Forelimb muscle (tissue), 1 donor: ENCODE measurements at places on chromosomes 3 and 15. TPM values are rescaled to one million over a fixed set of nuclear protein-coding genes. Genes with fewer than 3 reads are reported as not detected.

PLSCR5 gene
- not detected for polyA plus RNA-seq

GOLGA8T gene
- polyA plus RNA-seq: not detected

ITIH1 gene
- not detected for polyA plus RNA-seq

GABRR3 gene
- not detected for polyA plus RNA-seq

PRR20G gene
- polyA plus RNA-seq: not detected

FHIT gene
- 7.1 TPM for polyA plus RNA-seq

LIPC gene
- 0.49 TPM for polyA plus RNA-seq

GOLGA8H gene
- polyA plus RNA-seq: 0.81 TPM

ITGB5 gene
- 18.3 TPM for polyA plus RNA-seq

PSTPIP1 gene
- polyA plus RNA-seq: 2.7 TPM

LRRN1 gene
- polyA plus RNA-seq: 58.0 TPM

LHFPL4 gene
- polyA plus RNA-seq: 0.05 TPM

TRPM1 gene
- not detected for polyA plus RNA-seq

OTOL1 gene
- polyA plus RNA-seq: not detected

SIDT1 gene
- 2.6 TPM for polyA plus RNA-seq

RBM6 gene
- polyA plus RNA-seq: 79.4 TPM

ACOX2 gene
- polyA plus RNA-seq: 22.2 TPM

RPLP1 gene
- 3,818 TPM for polyA plus RNA-seq

SPATA12 gene
- 0.05 TPM for polyA plus RNA-seq

AMOTL2 gene
- polyA plus RNA-seq: 38.9 TPM

SYNPR gene
- polyA plus RNA-seq: not detected

COL7A1 gene
- 6.4 TPM for polyA plus RNA-seq

VIPR1 gene
- polyA plus RNA-seq: 1.6 TPM

TRIM69 gene
- 27.8 TPM for polyA plus RNA-seq

USP50 gene
- polyA plus RNA-seq: not detected

GOLGA6L7 gene
- 0.15 TPM for polyA plus RNA-seq

ASB14 gene
- polyA plus RNA-seq: 0.89 TPM

GPR149 gene
- polyA plus RNA-seq: 0.10 TPM

XCR1 gene
- polyA plus RNA-seq: 0.27 TPM

LNP1 gene
- polyA plus RNA-seq: 6.7 TPM

SLC24A5 gene
- not detected for polyA plus RNA-seq

TP63 gene
- polyA plus RNA-seq: 11.6 TPM

CYFIP1 gene
- polyA plus RNA-seq: 49.3 TPM

CLRN1 gene
- polyA plus RNA-seq: 0.23 TPM

DNAH12 gene
- polyA plus RNA-seq: 0.71 TPM

TMEM212 gene
- 0.11 TPM for polyA plus RNA-seq

RASGRF1 gene
- polyA plus RNA-seq: 0.13 TPM

C3orf49 gene
- 0.22 TPM for polyA plus RNA-seq

OPA1 gene
- 47.9 TPM for polyA plus RNA-seq

MASP1 gene
- 9.6 TPM for polyA plus RNA-seq

PDZRN3 gene
- polyA plus RNA-seq: 69.6 TPM

NR2E3 gene
- 7.4 TPM for polyA plus RNA-seq

PCLAF gene
- 27.1 TPM for polyA plus RNA-seq

SCN10A gene
- not detected for polyA plus RNA-seq

ANKRD63 gene
- 0.32 TPM for polyA plus RNA-seq

FBXL22 gene
- polyA plus RNA-seq: 33.6 TPM

COL6A5 gene
- 0.13 TPM for polyA plus RNA-seq

MB21D2 gene
- 17.5 TPM for polyA plus RNA-seq

ADAMTSL3 gene
- polyA plus RNA-seq: 33.1 TPM

CCK gene
- 5.9 TPM for polyA plus RNA-seq

EFCAB12 gene
- 0.13 TPM for polyA plus RNA-seq

ZFAND6 gene
- 105 TPM for polyA plus RNA-seq

PROS1 gene
- polyA plus RNA-seq: 21.0 TPM

PPARG gene
- polyA plus RNA-seq: 2.8 TPM

PIERCE2 gene
- polyA plus RNA-seq: 1.1 TPM

ZNF621 gene
- polyA plus RNA-seq: 12.1 TPM

ISG20 gene
- polyA plus RNA-seq: 0.62 TPM
